ENCODE measurements at places on chromosomes 3 and 15.

- DNase-seq, result no peak
These were observed 32.1 kb upstream of the ST3GAL6 start for GRCh38 chr3:98730886-98731537.

GRCh38 chr3:63248015-63248414 lies 30.1 kb upstream of the SYNPR start:
- no peak for DNase-seq

GRCh38 chr15:100728371-100729201 lies 126.2 kb downstream of the ASB7 start:
- no peak for DNase-seq

GRCh38 chr15:58731756-58732535 lies 17.6 kb downstream of the ADAM10 start:
- peak; percentile 60 for DNase-seq

DNA sequence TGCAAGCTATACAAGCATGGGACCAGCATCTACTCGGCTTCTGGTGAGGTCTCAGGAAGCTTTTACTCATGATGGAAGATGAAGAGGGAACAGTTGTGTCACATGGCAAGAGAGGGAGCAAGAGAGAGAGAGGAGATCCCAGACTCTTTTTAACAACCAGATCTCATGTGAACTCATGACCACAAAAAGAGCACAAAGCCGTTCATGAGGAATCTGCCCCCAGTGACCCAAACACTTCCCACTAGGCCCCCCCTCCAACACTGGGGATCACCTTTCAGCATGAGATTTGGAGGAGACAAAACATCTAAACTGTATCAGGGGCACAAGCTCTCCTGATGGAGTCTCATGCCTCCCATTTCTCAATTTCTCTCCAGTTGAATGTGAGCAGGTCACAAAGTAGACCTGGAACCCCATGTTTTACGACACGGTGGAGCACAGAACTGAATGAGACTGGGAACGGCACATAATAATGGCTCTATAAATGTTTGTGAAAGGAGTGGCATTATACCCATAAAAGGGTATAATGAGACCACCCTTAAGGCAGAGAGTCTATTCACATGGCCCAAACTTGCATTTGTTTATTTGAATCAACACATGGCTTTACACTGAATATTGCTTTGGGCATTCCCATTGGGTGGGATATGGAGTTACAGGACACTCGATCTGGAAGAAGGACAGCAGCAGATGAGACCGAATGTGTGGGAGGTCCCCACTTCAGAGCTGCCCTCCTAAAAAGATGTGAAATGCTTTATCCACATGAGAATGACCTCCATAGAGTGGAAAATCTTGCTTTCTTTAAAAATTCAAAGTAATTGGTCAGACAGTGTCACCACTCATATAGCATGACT lies 38.8 kb downstream of the IL16 start:
- no peak for DNase-seq

DNA sequence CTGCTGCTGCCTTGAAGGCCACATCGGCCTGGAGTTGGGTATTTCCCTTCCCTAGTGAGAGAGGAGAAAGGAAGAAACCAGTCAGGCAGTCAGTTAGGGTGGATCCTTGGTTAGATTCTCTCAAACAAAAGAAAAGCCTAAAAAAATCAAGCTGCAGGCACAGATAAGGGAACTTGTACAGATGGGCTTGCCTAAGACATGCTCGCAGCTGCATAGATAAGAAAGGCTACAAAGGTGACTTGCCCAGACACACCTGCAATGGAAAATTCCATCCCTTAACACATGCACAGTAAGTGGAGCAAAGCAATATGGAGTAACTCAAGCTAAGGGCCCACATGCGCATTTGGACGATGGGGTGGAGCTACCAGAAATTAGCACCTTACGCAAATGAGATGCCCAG lies 199.7 kb upstream of the ARPP21 start:
- peak; percentile 35 for DNase-seq

DNA sequence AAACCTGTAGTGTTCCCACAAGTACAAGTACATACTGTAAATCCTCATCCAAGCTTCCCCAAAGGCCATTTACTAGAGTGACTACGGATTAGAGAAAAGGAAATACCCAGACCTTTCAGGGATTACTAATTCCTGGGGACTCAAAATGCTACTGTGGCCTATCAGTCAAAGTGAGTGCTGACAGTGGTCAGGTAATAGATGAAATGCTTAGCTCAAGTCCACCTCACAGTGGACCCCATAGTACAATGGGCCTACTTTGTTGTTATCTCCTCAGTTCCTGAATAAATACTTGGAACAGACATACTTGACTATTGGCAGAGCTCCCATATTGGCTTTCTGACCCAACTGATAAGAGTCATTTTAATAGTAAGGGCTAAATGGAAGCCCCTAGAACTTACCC lies 61.6 kb downstream of the MAP4 start:
- DNase-seq, result peak; percentile 68

DNA sequence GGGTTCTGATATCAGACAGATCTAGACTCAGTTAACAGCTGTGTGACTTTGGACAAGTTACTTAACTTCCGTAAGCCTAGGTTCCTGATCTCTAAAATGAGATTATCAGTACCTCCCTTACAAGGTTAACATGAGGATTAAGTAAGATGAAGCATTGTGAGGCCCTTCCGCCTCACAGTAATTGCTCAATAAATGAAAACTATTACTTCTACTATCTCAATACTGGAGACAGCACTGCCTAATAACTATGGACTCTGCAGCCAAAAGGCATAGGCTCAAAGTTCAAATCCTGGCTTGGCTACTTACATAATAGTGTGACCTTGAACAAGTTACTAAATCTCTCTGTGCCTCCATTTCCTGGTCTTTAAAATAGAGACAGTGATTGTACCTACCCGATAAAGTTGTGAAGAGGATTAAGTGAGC lies 82.0 kb upstream of the ATP11B start:
- DNase-seq, result peak; percentile 79

GRCh38 chr15:98400120-98400519 lies 248.2 kb upstream of the IGF1R start:
- no peak for DNase-seq

GRCh38 chr3:4806535-4807108 lies 172.6 kb upstream of the BHLHE40 start:
- peak; percentile 57 for DNase-seq

- DNase-seq, result no peak
These were observed 109.5 kb upstream of the PFN2 start for GRCh38 chr3:150080058-150080730.

DNA sequence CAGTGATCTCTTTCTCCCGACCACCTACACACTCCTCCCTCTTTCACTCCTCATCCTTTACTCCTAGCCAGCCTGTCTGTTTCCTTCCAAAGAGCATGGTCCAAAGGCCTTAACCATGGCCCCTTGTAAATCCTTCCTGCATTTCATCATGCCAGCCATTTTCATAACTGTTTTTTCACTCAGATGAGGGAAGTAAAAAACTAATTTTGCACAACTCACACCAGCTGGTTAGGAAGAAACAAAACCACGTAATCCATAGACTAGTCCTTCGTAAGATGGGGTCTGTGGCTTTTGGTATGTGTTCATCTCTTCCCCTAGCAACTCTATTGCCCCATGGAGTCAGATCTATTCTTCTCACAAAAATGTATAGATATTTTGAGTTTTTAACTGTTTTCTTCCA lies 187.8 kb downstream of the SHOX2 start:
- DNase-seq, result peak; percentile 21

DNA sequence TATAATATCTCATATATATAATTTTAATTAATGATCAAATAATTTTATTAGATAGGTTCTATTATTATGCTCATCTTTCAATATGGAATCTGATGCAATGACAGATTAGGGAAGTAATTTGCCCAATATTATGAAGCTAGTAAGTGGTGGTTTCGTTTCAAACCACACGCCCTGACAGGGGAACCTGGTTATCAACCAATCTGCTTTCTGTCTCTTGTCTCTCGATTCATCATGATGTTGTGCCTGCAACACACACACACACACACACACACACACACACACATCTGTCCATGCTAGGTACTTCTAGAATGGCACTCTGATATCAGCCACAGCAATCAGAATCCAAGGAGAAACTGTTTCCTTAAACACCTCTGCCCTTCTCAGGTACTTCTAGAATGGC lies 128.4 kb downstream of the ZBBX start:
- DNase-seq, result peak; percentile 29

DNA sequence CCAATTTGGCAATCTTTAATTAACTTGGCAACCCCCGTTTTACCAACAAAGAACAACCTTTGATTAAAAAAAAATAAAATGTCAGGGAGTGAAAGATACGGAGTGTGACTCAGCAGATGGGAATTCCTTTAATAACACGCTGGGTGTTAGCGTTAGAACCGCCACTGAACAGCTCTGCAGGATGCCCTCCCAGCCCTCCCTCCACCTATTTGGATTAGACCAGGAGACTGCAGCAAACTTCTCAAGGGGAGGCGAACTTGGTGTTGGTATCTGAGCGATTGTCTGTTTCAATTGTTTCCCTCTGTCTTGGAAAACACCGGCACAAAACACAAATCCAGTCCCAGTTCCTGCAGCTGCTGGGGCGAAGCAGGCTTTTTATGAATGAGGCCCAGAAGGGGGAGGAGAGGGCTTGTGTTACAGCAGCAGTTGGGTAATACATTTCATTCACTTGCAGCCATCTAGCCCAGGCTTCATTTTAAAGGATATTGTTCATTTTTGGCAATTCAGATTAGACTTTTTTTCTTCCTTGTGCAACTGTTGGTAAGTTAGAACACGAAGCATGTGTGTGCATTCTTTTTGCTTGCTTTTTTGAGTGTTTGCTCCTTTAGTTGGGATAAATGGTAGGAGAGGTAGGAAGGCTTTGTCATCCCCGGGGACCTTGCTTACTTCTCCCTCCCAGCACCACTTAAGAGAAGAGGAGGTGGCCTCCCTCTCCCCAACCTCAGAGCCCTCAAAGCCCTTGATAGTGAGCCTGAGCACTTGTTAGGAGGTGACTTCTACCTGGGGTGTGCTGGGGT lies 152.3 kb downstream of the IGF1R start:
- DNase-seq, result peak; percentile 72

DNA sequence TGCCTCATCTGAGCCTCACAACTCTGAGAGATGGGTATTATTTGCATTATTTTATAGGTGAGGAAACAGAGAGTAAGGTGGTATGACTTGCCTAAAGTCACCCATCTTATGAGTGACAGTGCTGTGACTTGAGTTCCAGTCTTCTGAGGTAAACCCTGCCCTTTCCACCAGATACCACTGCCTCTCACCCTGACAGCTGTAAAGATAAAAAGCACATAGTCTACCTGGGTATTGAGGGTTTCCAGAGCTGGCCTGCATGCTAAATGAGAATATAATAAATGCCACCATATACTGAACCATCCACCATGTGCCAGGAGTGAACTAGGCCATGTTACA lies 25.6 kb downstream of the RASGRP1 start:
- DNase-seq, result no peak

- DNase-seq, result no peak
These were observed 127.8 kb upstream of the LRRFIP2 start for GRCh38 chr3:37301980-37302708.

DNA sequence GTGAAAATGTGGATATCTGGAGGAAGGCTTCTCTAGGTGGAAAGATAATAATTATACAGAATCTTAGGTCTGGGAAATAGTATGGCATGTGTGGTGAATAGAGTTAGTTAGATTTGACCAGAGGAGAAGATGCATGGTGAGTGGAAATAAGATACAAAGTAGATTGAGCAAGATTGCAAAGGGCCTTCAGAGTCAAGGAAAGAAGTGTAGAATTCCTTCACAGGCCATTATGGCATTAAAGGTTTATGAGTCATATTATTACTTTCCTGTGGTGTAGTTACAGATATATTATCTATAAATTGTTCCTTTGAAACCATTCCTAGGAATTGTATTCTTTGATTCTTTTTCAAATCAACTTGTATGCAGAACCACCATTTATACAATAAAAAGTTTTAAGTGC lies 660.3 kb downstream of the SI start:
- no peak for DNase-seq

DNA sequence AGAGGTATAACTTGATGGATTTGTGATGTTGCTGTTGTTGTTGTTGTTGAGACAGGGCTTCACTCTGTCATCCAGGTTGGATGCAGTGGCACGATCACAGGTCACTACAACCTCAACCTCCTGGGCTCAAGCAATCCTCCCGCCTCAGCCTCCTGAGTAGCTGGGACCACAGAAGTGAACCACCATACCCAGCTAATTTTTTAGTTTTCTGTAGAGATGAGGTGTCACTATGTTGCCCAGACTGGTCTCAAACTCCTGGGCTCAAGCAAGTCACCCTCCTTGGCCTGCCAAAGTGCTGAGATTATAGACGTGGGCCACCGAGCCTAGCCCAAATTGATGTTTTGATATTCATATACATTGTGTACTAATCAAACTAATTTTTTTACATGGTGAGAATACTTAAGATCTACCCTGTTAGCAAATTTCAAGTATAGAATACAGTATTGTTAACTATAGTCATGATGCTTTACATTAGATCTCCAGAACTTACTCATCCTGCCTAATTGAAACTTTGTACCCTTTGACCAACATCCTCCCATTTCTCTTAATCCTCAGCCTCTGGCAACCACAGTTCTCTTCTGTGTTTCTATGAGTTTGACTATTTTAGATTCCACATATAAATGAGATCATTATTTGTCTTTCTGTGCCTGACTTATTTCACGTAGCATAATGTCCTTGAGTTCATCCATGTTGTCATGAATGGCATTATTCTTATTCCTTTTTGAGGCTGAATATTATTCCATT lies 23.2 kb downstream of the LMCD1 start:
- DNase-seq, result no peak

- no peak for DNase-seq
These were observed 12.7 kb upstream of the SNTN start for GRCh38 chr3:63639806-63640205.

GRCh38 chr15:38559636-38560307 lies 4.8 kb downstream of the RASGRP1 start:
- no peak for DNase-seq

- DNase-seq, result peak; percentile 5
These were observed 112.6 kb downstream of the ERC2 start for GRCh38 chr3:56355570-56356185.

DNA sequence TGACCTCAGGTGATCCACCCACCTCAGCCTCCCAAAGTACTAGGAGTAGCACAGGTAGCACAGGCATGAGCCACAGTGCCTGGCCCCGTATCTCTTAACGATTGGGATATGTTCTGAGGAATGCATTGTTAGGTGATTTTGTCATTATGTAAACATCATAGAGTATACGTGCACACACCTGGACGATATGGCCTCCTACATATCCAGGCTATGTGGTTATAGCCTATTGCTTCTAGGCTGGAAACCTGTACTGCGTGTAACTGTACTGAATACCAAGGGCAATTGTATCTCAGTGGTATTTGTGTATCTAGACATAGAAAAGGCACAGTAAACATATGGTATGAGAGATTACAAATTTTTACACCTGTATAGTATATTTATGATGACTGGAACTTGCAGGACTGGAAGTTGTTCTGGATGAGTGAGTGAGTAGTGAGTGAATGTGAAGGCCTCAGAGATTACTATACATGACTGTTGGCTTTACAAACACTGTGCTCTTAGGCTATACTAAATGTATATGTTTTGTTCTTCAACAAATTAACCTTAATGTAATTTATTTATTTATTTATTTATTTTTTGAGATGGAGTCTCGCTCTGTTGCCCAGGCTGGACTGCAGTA lies 120.7 kb downstream of the MBNL1 start:
- no peak for DNase-seq

- peak; percentile 73 for DNase-seq
These were observed 37.2 kb downstream of the SSUH2 start for GRCh38 chr3:8607234-8608040.

GRCh38 chr15:92981333-92981732 lies 81.2 kb downstream of the CHD2 start:
- DNase-seq, result no peak

- DNase-seq, result no peak
These were observed 61.3 kb upstream of the PIAS1 start for GRCh38 chr15:67992834-67993233.
